ENCODE measurements at places on chromosomes 11 and 22. TPM values are rescaled to one million over a fixed set of nuclear protein-coding genes. Genes with fewer than 3 reads are reported as not detected.

GRCh38 chr11:11909727-11910126 is 68.0 kb downstream of the USP47 start:
- H3K4me3 ChIP-seq, result no peak overlapping the region
- no peak for DNase-seq
- H3K36me3 ChIP-seq, result peaks cover 9% of the 10 kb centered on the region
- H3K27ac ChIP-seq, result no peak overlapping the region
- no peaks in the 10 kb centered on the region for H3K27me3 ChIP-seq

GRCh38 chr11:71242391-71242790 is 10.0 kb downstream of the SHANK2 start:
- DNase-seq, result peak; percentile 37
- H3K27me3 ChIP-seq, result peaks cover 3% of the 10 kb centered on the region
- peaks cover 19% of the 10 kb centered on the region for H3K4me1 ChIP-seq
- no peak overlapping the region for H3K27ac ChIP-seq

DNA sequence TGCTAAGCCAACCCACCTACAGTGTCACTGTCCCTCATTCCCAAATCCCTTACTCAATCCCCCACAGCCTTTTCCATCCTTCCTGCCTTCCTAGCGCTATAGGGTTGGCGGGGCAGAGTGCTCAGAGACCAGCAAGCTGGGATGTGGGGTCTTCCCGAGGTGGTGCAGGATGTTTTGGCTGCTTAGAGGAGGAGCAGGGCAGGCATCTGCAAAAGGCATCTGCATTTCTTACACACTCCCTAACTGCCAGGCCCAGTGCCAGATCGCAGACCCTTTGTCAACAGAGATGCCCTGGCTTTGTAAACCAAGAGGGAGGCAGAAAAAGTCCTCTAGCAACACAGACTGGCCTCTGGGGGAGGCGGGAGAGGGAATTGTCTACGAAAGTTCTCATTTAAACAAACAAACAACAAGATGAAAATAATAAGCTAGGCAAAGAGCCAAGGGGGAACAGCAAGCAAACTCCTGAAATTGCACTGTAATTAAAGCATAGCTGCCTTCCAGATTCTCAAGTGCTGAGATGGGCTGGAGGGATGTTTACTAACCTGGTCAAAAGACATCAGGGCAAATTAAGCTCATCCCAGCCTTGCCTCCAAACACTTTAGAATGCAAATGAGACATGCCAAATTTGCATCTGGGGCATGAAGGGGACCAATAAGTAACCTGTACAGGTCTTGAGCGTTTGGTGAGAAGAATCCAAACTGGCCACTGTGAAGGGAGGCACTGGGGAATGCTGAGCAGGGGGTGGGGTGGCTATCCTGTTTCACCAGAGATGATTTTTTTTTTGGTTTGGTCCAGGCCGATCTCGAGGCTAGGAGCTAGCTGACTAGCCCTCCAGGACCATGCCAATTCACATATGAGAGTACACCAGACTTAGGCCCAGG is 38.1 kb upstream of the ADA2 start:
- DNase-seq, result no peak
- peak overlapping the region; percentile 77 for H3K27ac ChIP-seq
- H3K4me3 ChIP-seq, result no peak overlapping the region
- H3K36me3 ChIP-seq, result no peaks in the 10 kb centered on the region
- peaks cover 19% of the 10 kb centered on the region for H3K4me1 ChIP-seq

- H3K36me3 ChIP-seq, result no peaks in the 10 kb centered on the region
- DNase-seq, result no peak
- H3K4me3 ChIP-seq, result peak overlapping the region; percentile 27
- no peaks in the 10 kb centered on the region for H3K27me3 ChIP-seq
Measured at GRCh38 chr11:67356387-67356863, 3.1 kb upstream of the POLD4 start.

DNA sequence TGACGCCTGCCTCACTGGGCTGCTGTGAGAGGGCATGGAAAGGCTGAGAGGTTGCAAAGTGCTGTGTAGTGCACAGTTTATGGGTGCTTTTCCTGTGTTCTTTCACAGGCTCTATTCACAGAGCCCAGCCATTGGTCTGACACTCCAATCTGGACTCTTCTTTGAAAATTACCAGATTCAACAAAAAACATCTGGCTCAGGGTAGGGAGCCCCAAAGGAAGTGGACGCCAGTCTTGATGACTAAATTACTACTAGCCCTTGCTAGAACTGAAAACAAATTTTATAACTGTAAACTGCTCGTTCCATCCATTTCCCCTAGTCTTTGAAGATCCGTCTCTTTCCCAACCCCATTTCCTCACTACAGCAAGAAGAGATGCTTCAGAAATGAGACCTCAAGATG is 178.6 kb downstream of the TENM4 start:
- H3K27me3 ChIP-seq, result no peaks in the 10 kb centered on the region
- H3K4me3 ChIP-seq, result no peak overlapping the region
- H3K4me1 ChIP-seq, result no peaks in the 10 kb centered on the region
- DNase-seq, result no peak

DNA sequence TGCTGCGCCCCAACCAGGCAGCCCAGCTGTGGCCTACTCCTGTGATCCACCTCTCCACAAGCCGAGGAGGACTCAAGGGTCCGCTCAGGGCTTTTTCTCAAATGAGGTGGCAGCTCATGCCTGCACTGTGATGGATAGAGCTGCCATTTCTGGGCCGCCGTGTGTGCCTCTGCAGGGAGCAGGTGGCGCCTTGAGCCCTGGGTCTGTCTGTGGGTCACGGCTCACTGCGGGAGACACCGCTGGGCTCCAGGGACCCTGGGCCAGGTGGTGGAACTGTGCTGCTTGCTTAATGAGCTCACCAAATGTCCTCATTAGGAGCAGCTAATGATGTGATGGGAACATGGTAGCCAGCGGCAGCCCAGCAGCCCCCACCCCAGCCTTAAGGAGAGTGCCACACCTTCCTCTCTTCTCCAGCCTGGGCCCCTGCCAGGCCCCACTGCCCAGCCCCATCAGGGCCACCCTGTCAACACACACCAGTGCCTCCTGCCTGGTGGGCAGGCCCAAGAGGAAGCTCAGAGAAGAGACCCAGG is 50.8 kb downstream of the DHCR7 start:
- H3K36me3 ChIP-seq, result no peaks in the 10 kb centered on the region
- no peaks in the 10 kb centered on the region for H3K4me1 ChIP-seq
- no peak for DNase-seq
- peaks cover 4% of the 10 kb centered on the region for H3K27me3 ChIP-seq
- H3K4me3 ChIP-seq, result no peak overlapping the region

DNA sequence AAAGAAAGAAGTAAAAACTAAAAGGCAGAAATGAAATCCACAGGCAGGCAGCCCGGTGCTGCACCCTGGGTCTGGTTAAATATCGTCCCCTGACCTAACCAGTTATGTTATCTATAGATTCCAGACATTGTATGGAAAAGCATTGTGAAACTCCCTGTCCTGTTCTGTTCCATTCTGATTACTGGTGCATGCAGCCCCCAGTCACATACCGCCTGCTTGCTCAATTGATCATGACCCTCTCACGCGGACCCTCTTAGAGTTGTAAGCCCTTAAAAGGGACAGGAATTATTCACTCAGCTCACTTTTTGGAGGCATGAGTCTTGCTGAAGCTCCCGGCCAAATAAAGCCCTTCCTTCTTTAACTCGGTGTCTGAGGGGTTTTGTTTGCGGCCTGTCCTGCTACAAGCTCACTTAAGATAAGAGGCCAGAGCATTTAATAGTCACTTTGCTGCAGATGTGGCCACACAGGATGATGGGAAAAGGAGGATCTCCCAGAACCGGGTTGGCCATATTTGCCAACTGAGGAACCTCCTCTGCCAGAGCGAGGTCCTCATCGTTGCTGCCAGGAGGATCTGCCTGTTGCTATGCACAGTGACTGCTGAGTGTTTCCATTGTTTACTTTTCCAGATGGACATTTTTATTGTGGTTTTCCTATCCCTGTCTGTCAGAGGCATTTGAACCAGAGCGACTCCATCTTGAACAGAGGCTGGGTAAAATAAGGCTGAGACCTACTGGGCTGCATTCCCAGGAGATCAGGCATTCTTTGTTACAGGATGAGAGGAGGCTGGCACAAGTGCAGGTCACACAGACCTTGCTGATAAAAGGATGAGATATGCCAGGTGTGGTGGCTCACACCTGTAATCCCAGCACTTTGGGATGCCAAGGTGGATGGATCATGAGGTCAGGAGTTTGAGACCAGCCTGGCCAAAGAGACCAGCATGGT is 10.2 kb downstream of the C11orf96 start:
- no peak overlapping the region for H3K4me3 ChIP-seq
- H3K27me3 ChIP-seq, result no peaks in the 10 kb centered on the region
- H3K36me3 ChIP-seq, result no peaks in the 10 kb centered on the region
- DNase-seq, result no peak
- H3K4me1 ChIP-seq, result no peaks in the 10 kb centered on the region

GRCh38 chr22:19840955-19841640 is 13.6 kb downstream of the GNB1L start:
- peaks cover 5% of the 10 kb centered on the region for H3K36me3 ChIP-seq
- H3K4me1 ChIP-seq, result peaks cover 3% of the 10 kb centered on the region
- DNase-seq, result peak; percentile 85
- no peak overlapping the region for H3K27ac ChIP-seq

DNA sequence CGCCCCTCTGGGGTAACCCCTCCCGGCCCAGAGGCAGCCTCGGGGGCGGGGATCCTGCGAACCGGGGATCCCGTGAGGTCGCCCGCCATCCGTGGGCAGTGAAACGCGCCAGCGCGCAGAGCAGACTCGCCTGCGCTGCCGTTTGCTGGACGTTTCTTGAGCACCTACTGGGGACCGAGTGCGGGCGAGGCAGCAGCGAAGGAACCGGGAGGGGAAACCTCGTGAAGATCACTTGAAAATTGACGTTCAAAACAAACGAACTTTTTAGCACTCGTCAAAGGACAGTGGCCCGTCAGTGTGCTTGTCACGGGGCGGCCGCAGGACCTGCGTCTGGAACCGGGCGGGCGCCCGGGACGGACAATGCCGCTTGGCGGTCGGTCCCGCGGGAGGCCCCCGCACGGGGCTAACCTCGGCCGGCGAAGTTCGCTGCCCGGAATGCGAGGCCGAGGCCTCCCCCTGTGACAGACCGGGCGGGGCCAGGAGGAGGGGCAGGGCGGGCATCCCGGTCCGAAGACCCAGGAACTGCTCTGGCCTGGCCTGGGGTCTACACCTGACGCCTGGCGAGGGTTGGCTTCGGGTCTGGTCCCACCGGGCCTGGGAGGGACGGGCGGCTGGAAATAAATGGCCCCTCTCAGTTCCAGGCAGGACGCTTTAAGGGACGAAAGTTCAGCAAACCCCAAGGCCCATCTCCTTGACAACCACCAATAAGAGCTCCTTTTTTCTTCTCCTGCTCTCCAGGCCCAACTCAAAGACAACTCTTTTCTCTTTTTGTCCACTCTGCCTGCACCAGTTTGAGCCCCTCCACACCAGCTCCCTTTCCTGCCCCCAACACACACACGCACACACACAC is 723 bp upstream of the SCUBE1 start:
- DNase-seq, result no peak
- H3K36me3 ChIP-seq, result no peaks in the 10 kb centered on the region
- no peaks in the 10 kb centered on the region for H3K4me1 ChIP-seq
- H3K4me3 ChIP-seq, result no peak overlapping the region
- no peak overlapping the region for H3K27ac ChIP-seq
- peaks cover 12% of the 10 kb centered on the region for H3K27me3 ChIP-seq

C11orf21 gene
- 0.22 TPM for polyA plus RNA-seq

TM7SF2 gene
- polyA plus RNA-seq, result 64.6 TPM
